ENCODE measurements at places on chromosomes 4 and X.
A peak's percentile ranks its signal among the peaks of the same experiment; 100 is the strongest.

- DNase-seq: no peak
These were observed 6.4 kb downstream of the TRIML1 start for GRCh38 chr4:188145601-188146000.

GRCh38 chr4:183438458-183439113, 5.8 kb upstream of the CDKN2AIP start:
- DNase-seq: peak; percentile 95

DNA sequence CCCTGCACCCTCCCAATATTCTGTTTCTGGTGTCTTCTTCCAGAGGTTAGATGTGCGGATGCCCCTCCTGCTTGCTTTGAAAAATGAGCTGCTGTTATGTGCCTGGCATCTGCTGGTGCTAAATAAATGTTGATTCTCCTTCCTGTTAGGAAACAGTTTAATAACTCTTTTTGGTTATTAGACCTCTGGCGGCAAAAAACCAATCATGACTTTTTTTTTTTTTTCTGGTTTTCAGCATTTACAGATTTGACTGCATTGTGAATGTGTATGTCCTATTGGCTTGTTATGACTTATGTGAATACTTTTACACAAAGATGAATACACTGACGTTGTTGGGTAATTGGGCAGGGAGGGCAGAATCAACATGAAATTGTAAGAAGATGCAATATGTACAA, 13.6 kb upstream of the TMEM156 start:
- no peak for DNase-seq

- no peak for DNase-seq
These were observed 46.7 kb downstream of the ENPP6 start for GRCh38 chr4:184171011-184171410.

GRCh38 chr4:8871417-8872401, at the start of gene HMX1:
HMX1 (minus strand) TSS chr4:8871839; CDS start chr4:8871614, 225 bp downstream.
- DNase-seq: no peak

DNA sequence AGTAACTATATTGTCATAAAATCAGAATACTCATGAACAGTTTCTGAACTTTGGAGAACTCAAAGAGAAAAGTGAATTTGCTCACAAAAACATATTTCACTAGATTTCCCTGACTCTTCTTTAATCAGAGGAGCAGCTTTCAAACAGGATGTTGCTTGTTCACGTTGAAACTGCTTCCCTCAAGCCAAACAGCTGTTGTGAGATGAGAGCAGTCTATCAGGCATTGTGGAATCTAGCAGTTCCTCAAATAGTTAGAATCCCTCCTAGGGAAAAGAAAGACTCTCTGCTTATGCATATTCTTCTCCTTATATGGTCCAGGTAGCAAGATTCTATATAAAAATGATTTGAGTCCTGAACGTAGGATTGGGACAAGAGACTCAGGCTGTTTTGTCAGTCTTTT, 1012.1 kb downstream of the FAM133A start:
- no peak for DNase-seq

DNA sequence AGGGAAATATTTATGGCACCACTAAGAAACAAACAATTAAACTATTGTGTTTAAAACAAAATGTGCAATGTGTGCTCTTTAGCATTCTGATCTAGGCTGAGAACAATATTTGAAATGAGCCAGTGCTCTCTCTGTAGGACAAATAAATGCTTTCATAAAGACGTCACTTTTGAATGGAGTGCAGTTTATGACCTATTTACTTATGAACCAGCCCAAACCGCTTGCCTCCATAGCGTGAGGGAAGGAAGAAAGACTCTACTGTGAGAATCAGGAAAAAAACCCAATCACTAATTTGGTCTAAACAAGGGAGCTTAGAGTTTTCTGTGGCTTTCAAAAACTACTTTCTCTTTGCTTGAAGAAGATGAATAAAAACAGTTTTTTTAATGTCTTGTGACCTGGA, 39.4 kb downstream of the SAT1 start:
- DNase-seq: peak; percentile 76

DNA sequence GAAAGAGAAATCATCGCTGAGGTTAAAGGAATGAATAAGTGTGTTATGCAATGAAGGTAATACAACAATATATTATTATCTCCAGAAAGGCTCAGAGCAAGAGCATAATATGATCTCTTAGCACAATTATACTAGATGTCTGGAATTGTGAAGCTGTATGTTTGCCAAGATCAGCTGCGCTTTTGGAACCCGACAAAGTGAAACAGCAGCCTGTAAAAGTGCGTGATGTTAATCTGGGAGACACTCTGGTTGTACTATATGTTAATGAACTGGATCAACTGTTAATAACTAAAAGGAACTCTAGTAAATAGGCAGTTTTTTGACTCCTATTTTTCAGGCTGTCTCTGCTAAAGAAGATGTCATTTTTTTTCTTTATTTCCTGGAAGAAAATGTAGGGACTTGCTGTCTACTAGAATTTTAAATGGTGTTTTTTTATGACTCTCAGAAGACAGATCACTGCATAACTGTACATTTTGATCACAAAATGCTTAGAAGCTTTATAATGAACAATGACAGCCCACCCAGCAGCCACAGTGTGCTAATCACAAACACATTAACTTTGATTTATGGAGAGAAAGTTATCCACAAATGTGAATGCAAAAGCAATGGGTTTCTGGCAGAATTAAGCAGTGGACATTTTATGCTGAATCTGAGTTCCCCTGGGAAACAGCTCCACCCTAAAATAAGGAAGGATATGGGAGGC, 50.2 kb downstream of the UGT2B28 start:
- DNase-seq: no peak

GRCh38 chr4:13836946-13837912, 209.7 kb upstream of the BOD1L1 start:
- DNase-seq: peak; percentile 32

DNA sequence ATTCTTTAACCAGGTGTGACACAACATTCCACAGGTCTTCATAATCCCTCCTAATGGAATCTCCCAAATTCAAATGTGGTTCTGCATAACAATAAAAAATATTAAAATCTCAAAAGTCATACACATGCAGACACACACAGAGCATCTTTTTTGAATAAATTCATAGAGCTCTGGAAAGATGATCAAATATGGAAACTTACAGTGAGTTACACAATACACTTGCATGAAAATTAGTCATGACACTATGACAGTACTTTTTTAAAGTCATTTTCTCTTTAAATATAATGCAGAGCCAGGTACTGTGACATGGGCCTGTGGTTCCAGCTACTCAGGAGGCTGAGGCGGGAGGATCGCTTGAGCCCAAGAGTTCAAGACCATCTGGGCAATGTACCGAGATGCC, 38.9 kb downstream of the DDX60L start:
- no peak for DNase-seq

DNA sequence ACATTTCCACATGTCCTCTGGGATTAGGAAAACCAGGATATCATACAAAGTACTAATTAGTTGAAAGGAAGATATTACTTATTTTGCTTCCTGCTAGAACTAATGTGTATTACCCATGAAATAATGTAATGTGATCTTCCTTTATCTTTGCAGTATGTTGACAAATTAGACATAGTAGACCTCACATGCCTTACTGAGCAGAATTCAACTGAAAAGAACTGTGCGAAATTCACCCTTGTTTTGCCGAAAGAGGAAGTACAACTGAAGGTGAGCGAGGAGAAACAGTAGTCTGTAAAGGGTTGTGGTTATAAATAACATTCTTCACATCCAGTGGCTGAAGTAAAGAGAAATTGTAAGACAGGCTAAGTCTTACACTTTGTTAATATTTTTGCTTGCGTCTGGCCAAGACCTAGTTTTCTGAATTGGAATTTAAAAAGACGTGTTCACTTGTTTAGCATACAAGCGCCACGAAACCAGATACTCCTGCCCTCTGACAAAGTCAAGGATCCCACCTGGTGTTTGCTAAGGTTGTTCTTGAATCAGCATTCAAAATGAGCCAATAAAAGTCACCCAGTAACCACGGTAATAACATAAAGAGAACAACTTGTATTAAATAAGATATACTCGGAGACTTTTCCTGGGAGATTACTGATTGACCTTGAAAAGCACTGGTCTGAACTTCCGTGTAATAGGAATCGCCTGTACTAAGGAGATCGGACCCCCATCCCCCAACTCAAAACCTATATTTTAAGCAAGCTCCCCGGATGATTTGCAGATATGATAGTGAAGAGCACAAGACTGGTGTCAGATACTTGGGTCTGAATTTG, 16.9 kb downstream of the STAP1 start:
- DNase-seq: no peak

GRCh38 chr4:177555007-177555574, 112.9 kb upstream of the AGA start:
- DNase-seq: no peak

Data from large intestine (tissue), 12 donors.